ENCODE measurements at places on chromosomes 12 and 14.

GRCh38 chr14:81446279-81447007 lies 46.3 kb upstream of the STON2 start:
- no peak for DNase-seq

DNA sequence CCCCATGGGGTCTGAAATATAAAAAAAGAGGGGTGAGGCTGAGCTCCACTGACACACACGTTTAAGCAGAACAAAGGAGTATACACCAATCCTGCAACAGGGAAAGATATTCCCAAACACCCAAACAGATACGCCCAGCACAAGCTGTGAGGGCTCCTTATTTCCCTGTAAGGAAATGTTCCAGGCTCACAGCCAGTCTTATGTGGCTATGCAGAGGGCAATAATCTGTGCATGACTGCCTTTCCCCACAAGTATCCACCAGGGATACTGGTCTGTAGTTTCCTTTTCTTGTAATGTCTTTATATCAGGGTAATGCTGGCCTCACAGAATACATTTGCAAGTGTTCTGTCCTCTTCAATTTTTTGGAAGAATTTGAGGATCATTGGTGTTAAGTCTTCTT lies 141.7 kb upstream of the DAAM1 start:
- no peak for DNase-seq

- no peak for DNase-seq
Measured at GRCh38 chr12:15782667-15783066, 6.5 kb downstream of the EPS8 start.

- DNase-seq: no peak
Measured at GRCh38 chr12:101925361-101925760, 48.0 kb downstream of the DRAM1 start.

DNA sequence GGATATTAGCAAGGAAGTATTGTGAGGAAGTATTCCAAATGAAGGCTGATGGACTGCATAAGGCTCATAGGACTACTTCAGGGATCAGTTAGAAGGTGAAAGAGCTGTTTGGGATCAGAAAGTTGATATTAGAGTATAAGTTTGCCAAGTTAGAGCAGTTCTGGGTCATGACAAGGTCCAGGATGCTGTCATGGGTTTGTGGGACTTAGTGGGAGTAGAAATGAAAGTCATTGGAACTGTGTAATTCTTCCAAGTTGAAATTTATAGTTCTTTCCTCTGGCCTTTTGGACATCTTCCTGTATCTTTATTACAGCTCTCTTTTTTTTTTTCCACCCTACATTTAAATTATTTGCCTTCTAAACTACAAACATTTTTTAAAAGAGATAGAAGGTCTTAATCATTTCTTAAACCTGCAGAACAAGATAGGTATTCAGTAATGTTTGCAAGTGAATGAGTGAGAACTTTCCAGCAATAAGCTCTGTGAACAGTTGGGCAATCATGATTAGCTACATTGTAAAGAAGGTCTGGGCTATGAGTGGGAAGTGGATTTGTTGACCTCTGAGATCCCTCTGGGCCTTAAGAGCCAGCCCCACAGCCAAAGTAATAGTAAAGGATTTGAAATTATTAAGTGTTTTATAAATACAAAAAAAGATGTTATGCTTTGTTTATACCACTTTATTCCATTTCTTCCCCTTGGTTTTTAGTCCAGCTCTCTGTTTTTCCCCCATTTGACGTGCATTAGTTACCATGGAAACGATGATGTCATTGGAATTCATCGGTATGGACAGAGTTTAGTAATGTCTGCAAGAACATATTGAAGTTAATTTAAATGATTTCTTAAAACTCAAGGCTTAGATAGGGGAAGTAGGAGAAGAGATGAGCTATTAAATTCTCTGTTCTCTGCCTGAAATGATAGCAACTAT lies 247.9 kb upstream of the ARHGAP5 start:
- DNase-seq: no peak
